ENCODE measurements at places on chromosomes 1 and 21. TPM values are rescaled to one million over a fixed set of nuclear protein-coding genes. Genes with fewer than 3 reads are reported as not detected.

The SH2D5 gene
- total RNA-seq, result 0.36 TPM

The CTBS gene
- 11.6 TPM for total RNA-seq

The DNAJC6 gene
- 8.2 TPM for total RNA-seq

The STYXL2 gene
- total RNA-seq, result not detected

The MYBPH gene
- not detected for total RNA-seq

The LEPR gene
- 3.2 TPM for total RNA-seq

The BEST4 gene
- total RNA-seq, result not detected

The SERPINC1 gene
- total RNA-seq, result not detected

The ODR4 gene
- 22.2 TPM for total RNA-seq

The SLC22A15 gene
- total RNA-seq, result 9.3 TPM

The RBM15 gene
- total RNA-seq, result 32.3 TPM

The AGMAT gene
- 1.1 TPM for total RNA-seq

The ECM1 gene
- 49.0 TPM for total RNA-seq

The GBP4 gene
- 7.2 TPM for total RNA-seq

The SYDE2 gene
- total RNA-seq, result 2.4 TPM

The RBM11 gene
- 2.5 TPM for total RNA-seq

The FAM151A gene
- not detected for total RNA-seq
